ENCODE measurements at places on chromosomes 11 and 22.

DNA sequence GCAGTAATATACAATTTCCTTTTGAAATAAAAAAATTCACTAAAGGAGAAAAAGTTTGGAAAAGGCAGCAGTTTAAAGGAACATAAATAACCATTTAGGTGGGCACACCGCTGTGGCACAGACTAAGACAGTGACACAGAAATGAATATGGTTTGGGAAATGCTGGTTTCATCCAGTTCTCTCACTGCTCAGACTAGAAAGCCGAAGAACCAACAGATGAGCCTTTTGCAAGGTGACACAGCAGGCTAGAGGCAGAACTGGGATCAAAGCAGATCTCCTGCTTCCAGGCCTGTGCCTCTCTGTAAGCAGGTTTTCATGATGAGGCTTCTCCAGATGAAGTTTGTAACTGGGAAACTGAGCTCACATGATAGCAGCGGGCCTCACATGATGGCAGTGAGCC, 380.0 kb upstream of the NARS2 start:
- no peak for DNase-seq

- no peak for DNase-seq
These were observed 52.5 kb downstream of the CD6 start for GRCh38 chr11:61023966-61024295.

DNA sequence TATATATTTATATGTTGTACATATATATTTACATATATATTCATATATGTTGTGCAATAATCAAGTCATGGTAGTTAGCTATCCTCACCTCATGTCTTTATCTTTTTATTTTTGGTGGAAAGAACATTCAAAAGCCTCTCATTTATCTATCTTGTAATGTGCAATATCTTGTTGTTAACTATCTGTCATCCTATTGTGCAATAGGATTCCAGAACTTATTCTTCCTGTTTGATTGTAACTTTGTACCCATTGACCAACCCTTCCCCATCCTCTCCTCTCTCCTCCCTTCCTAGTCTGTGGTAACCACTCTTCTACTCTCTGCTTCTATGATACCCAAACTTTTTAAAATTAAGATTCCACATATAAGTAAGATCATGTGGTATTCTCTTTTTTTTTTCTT, 115.6 kb upstream of the PDGFD start:
- DNase-seq: no peak

GRCh38 chr11:1875093-1875850, 16.4 kb downstream of the PRR33 start:
- DNase-seq: peak; percentile 35

DNA sequence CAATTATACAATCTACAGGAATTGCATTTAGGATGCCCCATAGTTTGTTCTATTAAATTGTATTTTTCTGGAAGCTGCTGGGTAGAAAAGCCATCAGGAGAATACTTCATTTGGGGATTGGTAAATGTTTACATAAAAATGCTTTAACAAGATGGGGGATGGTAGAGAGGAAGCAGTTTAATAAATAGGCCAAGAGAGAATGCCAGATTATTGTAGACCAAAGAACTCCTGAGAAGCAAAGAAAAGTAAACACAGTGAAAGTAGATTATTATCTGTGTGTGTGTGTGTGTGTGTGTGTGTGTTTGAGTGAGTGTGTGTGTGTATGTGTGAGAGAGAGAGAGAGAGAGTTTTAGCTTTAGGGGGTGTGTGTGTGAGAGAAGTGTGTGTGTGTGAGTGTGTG, 820.4 kb upstream of the CCDC90B start:
- no peak for DNase-seq

DNA sequence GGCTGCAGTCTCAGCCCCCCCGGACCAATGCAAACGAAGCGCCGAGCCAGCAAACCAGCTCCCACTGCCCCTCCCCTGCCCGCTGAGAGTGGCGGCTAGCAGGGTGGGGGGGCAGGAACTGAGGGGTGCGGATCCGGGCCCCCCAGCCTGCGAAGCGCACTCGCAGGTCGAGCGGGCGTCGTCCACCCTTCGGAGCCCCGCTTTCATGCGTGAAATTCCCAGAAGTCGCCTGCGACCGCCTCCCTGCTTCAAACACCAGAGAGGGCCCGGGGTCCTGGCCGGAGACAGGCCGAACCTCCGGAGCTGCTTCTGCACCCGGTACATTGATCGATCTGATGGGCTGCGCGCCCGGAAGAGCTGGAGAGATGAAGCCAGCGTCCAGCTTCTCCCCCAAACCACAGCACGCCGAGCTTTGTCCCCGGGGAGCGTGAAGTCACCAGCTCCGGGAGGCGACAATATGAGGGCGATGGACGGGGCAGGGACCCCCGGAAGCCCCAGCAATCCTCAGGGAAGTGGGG, 646 bp upstream of the PATZ1 start:
- peak; percentile 74 for DNase-seq

GRCh38 chr11:71458146-71459070, 5.4 kb downstream of the NADSYN1 start:
- no peak for DNase-seq

DNA sequence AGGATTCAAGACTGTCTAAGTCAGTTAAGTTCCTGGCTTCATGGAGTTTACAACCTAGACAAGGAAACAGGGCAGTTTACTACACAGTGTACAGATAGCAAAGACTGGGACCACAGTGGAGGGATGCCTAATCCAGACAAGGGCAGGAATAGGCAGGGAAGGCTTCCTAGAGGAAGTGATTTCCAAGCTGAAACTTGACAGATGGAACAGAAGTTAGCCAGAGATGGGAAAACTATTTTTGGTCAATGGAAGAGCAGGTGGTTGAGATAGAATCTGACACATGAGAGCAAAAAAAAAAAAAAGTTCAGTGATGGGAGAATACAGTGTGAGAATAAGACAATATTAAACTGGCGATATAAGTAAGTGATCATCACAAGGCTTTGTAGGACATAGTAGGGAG, 1.3 kb downstream of the COA4 start:
- no peak for DNase-seq

- DNase-seq: no peak
These were observed 117.5 kb downstream of the TRPC6 start for GRCh38 chr11:101466352-101466751.
